H1 (cell line): ENCODE measurements at places on chromosomes 1 and 21.
A peak's percentile ranks its signal among the peaks of the same experiment; 100 is the strongest.

DNA sequence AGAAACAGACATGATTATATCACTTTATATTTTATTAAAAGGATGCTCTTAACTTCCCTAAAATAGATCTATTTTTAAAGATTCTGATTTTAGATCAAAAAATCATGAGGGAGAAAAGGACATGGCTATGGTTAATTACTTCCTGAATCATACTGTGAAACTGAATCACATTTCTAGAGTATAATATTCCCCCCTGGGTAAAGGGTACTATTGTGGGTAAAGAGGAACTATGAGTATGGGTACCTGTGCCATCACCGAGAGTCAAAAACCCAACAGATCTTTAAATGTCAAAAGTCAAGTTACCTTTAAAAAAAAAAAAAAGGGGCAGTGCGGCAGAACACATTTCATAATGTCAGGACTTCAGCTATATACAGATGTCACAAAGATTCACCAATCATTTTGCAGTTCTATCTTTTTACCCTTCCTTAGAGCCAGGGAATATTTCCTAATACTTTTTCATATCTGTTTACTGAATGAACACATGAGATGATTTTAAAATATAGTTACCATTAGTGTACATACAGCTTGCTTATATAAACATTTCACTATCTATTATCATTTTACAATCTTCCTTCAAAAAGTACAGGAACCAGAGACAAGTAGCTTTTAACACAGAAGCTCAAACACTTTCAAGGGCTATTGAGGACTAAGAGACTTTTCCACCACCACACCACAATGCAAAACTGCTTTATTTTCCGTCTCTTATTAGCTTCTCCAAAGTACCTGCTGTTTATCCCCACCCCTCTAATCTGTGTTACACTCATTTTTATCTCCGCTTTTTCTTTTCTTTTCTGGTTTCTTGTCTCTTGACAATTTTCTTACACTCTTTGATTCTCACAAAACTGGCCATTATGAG lies 45.0 kb downstream of the EVI5 start:
- no peak for DNase-seq

DNA sequence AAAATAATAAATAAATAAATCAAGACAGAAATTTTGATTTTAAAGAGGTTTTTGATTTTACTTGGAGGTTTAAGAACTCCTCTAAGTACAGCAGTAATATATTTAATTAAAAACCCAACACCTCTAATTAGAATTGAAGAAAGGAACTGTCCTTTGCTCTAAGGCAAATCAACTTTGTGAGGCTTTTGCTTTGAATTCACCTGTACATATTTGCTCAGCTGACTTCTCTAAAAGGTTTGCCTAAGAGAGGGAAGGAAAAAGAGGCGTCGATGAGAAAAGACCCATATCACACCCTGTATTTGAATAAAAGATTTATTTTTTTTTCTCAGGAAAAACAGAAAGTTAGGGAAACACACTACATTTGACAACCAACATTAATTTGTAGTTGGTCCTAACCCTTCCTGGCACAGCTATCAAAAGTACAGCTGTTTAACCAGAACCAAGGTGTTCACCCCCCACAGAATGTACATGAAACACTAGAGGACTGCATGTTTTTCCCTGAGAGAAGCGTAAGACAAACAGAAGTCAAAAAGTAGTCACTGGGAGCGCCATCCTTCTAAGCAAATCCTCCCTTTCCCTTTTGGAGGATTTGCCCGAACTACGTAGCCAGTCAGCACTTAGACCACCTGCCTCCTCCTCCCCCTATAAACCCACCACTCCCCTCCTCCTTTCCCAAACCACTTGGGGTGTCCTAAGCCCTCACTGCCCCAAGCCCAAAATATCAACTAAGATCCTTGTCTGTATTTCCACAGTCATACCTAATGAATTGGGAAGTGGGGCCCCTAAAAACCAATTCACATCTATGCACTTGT lies 4.9 kb downstream of the MCL1 start:
- DNase-seq: no peak

DNA sequence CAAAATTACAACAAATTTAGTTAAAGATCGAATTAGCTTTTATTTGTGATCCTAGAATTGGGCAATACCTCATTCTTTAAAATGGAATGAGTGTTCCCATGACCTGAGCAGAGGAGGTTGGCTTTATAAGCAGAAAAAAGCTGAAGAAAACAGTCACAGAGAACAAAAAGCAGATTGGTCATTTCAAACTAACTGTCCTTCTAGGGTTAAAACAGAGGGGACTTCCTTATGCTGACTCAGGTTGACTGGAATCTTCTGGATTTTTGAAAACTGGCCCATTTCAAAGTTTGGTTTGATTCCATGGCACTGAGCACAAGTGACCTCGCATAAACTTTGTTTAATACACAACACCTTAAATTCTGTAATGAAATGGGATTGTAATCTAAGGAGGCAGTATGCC lies 17.6 kb downstream of the NFASC start:
- no peak for DNase-seq

DNA sequence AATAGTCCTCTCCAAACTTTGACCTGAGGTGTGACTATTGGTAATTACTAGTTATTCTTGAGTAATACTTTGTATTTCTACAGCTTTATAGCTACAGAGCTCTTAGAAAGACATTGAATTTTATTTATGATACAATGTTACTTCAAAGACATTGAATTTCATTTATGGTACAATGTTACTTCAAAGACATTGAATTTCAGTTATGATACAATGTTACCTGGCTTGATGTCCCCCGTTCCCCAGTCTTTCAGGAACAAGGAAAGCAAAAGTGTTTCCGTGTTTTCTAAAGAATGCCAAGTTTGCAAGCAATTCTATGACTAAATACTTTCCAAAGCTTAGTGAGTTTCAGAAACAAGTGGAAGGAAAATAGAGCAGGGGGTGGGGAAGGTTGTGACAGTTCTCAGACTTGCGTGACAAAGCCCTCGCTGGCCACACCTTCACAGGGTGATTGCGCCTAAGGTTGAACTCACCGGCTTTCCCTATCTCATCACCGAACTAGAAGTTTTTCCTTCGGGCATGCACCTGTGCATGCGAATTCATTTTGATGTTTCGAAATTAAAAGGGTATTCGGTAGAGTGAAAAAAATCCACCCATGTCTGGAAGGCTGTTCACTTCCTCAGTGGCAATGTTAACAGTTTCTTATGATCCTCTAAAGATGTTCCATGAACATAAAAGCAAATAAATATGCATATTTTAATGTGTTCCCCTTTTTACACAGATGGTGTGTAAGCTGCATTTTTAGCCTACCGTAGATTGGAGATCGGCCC lies 909 bp upstream of the PAXBP1 start:
- DNase-seq: no peak

DNA sequence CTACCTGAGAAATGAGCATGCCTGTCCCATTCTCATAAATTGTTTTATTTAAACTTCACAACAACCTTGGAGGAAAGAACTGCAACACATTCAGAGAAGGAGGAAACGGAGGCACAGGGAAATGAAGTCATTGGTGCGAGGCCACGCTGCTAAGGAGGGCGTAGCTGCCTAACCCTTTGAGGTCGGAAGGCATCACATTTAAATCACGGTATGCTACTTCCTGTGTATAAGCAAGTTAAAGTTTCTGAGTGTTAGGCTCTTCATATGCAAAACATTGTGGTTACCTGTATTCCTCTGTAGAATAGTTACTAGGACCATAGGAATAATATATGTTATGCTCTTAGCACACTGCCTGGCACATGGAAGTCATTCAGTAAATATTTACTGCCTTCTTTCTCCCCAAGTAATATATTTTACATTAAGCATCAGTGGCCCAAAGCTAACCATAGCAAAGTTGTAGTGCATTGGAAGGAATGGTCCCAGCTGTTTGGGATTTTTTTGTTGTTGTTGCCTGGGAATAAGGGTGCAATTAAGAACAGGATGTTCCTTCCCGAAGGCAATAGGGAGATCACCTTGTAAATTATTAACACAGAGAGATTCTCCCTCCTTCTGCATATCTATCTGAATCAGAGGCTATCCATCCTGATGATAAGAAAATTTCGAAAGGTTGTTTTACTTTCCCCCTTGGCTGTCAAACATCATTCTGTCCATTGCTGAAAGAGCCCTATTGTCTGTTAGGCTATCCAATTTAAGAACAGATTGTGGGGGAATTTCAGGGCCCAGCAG lies 192.2 kb upstream of the C8B start:
- DNase-seq: no peak

DNA sequence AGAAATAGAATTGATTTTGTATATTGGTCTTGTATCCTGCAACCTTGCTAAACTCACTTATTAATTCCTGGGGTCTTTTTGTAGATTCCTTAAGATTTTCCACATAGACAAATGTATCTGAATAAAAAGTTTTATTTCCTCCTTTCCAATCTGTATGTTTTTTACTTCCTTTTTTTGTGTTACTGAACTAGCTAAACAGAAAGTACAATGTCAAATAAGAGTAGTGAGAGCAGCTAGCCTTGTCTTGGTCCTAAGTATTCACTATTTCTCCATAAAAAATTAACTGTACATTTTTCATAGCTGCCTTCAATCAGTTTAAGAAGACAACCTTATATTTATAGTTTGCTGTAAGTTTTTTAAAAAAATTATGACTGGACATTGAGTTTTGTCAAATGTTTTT lies 74.9 kb downstream of the FASLG start:
- DNase-seq: no peak

GRCh38 chr1:21963477-21964217 lies 13.2 kb upstream of the CELA3B start:
- peak; percentile 99 for DNase-seq

- DNase-seq: no peak
Observed at GRCh38 chr1:183694755-183695154, 41.6 kb upstream of the APOBEC4 start.

DNA sequence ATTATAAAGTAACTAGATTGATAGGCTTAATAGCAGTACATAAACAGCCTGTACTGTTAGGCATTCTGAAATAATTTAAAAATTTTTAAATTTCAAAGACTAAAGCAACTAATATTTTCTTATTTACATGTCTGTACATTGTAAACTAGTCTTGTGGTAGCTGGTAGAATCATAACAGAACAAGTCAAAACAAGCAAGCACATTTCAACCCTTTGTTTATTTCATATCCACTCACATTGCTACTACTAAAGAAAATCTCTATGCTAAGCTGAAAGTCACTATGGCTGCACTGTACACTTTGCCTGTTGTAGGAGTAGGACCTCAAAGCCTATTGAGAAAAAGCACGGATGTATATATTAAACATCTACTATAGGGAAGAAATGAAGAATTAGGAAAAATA lies 738.2 kb upstream of the ADGRL4 start:
- DNase-seq: no peak

DNA sequence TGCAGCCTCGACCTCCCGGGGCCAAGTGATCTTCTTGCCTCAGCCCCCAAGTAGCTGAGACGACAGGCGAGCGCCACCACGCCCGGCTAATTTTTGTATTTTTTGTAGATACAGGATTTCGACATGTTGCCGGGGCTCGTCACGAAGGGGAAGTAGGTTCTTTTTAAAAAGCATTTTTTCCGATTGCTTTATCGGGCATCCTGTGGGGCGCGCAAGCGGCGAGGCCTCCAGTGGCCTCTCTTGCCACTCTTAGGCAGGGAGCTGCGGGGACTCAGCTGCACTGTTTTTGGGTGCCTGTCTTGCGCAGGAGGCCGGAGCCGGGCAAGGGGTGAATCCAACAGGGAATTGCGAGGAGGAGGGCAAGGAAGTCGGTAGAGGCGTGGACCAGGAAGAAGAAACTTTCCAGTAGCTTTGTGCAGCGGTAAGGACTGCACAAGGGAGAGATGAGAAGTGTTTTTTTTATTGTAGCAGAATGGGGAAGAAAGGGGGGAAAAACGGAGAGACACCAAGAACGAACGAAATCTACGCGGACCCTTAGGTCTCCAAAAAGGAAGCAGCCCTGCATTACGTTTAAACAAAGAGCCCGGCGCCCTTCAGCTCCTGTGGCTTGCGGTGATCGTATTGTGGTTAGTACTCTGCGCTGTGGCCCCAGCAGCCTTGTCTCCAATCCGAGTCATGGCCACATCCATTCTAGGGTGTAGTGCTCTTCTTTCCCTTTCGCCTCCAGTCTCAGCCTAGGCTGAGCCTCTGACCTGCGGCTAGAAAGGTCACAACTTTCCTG lies 164.8 kb downstream of the PPIAL4G start:
- DNase-seq: peak; percentile 63

- no peak for DNase-seq
Observed at GRCh38 chr1:158833264-158833663, 2.1 kb downstream of the MNDA start.

- no peak for DNase-seq
Observed at GRCh38 chr1:228219962-228220780, 12.3 kb downstream of the OBSCN start.

DNA sequence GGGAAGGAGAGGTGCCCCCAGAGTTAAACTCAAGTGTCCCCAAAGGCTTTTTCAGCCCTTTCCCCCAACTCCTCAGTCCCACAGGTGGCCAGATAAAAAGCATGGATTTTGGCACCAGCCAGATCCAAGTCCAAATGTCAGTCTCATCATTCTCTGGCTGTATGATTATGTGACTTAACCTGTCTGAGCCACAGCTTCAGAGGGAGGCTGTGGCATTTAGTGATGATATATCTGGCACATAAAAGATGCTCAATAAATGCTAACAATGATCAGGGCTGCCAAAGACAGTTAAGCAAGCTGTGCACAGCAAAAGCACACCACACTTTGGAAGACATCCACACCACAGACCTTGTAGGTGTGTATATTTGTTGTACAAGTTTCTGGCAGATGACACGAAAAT lies 5.6 kb upstream of the PADI3 start:
- no peak for DNase-seq

DNA sequence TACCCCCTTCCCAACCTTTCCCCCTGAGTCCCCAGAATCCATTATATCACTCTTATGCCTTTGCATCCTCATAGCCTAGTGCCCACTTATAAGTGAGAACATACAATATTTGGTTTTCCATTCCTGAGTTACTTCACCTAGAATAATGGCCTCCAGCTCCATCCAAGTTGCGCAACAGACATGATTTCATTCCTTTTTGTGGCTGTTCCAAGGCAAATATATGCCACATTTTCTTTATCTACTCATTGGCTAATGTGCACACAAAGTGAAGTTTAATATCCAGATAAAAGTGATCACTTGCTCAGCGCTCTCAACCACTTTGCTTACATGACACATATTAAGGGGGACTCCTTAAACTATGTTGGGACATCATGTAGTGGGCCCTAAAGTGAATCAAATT lies 72.4 kb upstream of the TIAM1 start:
- no peak for DNase-seq
